ENCODE measurements at places on chromosomes 2 and 18.

DNA sequence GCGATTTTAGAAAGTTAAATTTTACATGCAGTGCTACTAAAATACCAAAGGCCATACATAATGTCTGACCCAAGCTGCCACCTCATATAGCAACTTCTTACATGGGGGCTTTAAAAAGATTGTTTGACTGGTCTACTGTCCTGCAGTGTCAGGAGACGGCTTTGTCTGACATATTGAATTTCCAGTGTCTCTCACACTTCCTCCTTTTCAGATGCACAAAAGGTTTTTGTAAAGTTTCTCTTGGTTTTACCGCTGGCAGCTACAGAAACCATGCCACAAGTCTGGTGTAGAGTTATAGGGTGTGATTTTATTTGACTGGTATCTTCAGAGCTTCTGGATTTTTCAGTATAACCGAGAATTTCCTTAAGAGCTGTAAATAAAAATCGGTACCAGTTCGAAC is 1.1 kb upstream of the ASAP2 start:
- no peak for DNase-seq

GRCh38 chr2:118667964-118668363 is 179.5 kb downstream of the EN1 start:
- DNase-seq = no peak

GRCh38 chr2:88827821-88828220 is 136.3 kb downstream of the RPIA start:
- DNase-seq = no peak

DNA sequence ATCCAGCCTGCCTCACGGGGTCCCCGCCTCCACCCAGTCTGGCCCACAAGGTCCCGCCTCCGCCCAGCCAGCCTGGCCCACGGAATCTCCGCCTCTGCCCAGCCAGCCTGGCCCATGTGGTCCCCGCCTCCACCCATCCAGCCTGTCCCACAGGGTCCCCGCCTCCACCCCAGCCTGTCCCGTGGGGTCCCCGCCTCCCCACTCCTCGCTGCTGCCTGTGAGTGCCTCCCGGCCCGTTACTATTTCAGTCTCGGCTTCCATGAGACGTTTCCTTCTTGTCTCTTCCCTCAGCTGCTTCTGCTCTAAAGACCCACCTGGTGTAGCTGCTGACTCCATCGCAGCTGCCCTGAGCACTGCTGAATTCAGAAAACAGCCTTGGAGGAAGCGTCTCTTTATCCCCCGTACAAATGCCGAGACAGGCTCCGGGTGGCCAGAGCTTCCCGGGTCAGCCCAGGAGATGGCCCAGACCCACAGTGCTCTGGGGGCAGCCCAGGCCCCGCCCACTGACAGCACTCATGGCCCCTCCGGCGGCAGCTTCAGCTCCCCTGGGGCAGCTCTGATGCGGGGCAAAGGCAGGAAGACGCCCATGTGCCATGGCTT is 69.8 kb downstream of the NFATC1 start:
- no peak for DNase-seq

DNA sequence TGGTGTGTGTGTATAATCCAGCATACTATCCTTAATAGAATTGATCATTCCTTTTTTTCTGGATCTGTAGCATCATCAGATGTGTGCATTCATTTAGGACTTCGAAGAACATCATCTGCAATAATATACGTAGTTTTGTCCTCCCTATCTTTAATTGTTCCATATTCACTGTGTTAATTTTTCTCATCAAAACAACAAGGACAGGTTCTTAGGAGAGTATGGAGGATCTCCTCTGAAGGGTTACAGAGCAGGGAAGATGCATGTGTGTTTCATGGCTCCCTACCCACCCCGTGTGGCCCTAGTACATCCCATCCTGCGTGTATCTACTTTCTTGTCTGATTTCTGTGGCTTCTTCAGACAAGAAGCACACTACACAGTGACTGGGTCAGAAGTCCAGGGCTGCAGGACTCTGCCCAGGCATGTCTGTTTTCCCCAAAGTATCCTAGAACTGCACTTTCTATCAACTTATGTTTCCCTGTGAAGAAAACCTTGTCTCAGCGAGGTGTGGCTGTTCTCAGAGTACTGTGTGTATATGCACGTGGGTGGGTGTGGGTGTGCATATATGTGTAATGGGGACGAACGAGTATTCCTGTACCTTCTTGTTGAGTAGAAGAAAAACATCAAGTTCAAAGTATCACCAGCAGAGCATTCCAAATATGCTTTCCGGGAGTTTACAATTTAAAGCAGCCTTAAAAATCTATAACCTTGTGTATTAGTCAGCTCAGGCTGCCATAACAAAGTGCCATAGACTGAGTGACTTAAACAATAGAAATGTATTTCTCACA is 220.4 kb upstream of the FOSL2 start:
- no peak for DNase-seq

DNA sequence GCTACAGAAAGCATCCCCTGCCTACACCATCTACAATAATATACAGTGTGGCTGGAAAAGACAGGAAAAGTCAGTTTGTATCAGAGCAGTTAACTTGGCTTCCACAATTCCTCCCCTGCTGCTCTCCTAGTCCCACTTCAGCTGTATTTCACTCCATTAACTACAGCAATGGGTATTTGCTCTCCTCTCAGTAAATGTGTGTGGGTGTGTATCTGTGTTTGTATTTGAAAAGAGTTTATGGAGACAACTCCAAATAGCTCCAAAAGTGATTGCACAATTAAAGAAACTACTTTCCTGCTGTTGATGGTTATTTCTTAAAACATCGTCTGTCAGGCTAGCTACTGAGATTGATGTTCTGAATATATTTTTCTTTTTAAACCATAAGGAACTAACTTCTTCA is 333.7 kb upstream of the FIGN start:
- no peak for DNase-seq

DNA sequence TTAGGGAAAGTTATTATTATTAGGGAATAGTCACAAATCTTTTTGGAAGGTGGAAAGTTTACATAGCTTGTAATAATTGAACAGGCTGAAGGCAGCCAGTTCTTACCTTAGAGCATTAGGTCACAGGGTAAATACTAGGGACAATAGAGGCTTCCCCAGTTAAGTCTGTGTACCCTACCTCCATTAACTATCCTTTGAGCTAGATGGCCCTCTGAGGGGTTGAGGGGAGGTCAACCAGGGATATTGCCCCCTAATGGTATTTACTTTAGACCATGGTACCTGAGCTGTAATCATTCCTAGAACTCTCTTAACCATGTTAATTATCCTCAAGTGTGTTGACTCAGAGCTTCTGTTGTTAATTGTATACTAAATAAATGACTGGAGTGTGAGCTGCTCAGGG is 120.5 kb upstream of the SCN7A start:
- no peak for DNase-seq

GRCh38 chr2:145305889-145306288 is 786.0 kb upstream of the ZEB2 start:
- DNase-seq = no peak

DNA sequence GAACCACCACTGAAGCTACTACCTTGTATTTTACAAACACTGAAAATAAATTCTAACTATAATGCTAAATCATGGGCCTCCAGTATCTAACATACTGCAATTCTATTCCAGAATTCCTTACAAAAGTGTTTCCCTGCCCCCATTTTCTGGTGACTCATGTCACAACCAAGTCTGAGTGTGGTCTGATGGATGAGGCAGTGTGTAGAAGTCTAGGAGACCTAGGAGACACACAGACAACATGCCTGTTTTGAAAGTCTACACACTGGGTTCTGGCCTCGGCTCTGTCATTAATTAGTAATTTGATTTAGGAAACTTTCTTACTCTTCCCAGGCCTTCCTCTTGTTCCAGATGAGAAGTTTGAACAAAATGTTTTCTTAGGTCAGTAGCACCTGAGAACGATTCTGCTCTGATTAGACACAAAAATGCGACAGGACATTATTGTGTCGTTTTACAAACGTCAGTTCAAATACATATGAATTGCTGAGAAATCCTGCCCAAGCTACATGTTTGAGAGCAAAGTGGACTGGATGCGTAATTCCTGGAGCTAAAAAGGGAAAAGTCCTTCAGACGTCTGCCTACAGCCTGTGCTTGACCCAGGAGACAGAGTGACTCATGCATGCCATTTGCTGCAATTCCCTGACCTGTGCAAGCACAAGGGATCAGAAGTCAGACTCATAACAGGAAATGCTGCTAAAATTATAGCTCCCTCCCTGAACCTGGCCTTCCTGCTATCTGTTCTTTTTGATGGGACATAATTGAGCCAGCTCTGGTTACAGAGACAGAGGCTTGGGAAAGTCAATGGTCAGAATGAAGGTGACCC is 494.4 kb downstream of the SOX11 start:
- DNase-seq = no peak

GRCh38 chr2:174692256-174692919 is 71.9 kb downstream of the CHRNA1 start:
- no peak for DNase-seq

- DNase-seq = no peak
Observed at GRCh38 chr18:50009773-50010335, 185.1 kb downstream of the MYO5B start.

DNA sequence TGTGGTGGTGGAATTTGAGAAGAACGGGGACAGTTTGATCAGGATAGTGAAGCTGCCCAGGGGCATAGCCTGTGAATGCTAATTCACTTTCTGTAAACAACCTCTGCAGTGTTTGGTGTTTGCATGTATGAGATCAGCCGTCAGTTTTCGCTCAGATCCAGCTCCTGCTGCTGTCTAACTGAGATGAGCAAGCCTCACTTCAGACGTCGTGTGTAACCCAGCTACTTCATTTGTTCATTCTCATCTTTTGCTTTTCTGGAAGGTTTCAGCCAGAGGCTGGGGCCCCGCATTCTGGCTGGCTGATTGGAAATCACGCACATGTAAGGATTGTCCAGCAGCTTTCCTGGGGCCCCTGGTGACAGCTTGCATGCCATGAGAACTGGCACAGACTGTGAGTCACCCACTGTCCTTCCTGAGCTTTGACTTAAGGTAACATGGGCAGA is 48.9 kb downstream of the LDLRAD4 start:
- no peak for DNase-seq

DNA sequence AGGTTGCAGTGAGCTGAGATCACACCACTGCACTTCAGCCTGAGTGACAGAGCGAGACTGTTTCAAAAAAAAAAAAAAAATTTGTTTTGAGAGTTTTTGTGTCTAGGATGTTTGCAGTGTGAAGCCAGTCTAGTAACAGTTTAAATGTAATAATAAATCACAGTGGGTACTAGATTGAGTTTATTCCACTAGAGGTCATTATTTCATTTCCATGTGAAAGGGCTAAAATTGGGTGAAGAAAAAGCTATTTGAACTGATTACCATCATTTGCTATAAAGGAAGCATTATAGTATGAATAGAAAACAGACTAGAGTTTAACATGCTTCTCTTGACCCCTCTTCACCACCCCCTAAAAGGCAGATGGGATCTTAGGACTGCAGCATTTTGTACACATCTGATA is 20.3 kb downstream of the SNRPD1 start:
- no peak for DNase-seq

DNA sequence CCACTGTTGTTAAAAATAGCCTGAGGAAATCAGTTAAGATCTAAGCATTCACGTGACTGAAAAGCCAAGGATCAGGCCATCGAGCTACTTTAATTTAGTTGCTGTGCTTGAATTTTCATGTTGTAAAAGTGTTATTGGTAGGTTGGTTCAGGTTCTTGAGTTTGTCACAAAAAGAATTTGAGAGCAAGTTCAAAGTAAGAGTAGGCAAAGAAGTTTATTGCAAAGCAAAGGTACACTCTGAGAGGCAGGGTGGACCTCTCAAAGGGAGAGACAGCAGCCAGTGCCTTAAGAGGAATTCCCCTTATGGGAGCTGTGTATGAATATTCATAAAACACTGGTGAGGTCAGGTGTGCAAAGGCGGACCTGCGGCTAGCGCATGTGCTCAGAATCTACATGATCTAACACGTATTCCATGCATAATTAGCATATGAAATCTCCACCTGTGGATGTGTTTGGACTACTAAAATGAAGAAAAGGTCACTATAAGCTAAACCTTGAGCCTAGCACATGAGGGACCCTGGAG is 236.5 kb downstream of the NDUFA10 start:
- DNase-seq = no peak

DNA sequence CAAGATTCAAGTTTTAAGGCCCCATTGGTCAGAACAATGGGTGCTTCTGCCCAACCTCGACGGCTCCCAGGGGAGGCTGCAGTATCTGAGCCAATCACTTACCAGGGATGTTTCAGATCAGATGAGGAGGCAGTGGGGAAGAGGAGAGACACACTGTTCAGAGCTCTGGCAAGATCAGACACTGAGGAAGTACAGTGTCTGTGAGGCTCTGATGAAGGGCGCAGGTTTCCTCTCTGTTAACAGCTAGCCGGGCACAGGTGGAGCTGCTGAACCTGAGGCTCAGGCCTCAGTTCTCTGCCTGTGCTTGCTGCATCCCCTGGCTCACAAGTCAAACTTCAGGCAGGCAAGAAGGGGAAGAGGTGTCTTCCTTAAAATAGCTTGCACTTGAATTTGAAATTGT is 69.7 kb downstream of the TPO start:
- no peak for DNase-seq

DNA sequence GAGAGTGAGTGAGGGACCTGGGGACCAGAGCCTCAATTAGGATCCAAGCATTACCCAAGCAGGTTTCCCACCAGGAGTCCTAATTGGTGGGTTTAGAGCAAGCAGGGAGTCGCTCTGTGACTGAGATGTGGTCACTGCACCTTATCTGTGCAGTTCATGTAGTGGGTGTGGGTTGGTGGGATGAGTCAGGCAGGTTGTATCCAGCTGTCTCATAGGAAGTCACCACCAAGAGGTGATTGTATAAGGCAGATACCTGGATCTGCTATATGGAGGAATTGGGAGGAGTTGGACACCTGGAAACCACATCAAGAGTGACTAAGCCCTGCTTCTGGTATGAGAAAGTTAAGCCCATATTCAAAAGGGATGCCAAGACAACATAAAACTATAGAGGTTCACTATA is 106.8 kb downstream of the ARHGAP28 start:
- DNase-seq = no peak

DNA sequence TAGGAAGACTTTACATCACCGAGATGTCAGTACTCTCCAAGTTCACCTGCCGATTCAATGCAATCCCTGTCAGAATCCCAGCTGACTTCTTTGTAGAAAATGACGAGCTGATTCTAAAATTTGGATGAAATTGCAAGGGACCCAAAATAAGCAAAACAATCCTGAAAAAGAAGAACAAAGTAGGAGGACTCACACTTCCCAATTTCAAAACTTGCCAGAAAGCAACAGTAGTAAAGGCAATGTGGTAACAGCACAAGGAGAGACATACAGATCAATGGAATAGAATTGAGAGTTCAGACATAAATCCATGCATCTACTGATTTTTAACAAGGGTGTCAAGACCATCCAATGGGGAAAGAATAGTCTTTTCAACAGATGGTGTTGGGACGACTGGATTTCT is 52.2 kb downstream of the SMAD7 start:
- no peak for DNase-seq

DNA sequence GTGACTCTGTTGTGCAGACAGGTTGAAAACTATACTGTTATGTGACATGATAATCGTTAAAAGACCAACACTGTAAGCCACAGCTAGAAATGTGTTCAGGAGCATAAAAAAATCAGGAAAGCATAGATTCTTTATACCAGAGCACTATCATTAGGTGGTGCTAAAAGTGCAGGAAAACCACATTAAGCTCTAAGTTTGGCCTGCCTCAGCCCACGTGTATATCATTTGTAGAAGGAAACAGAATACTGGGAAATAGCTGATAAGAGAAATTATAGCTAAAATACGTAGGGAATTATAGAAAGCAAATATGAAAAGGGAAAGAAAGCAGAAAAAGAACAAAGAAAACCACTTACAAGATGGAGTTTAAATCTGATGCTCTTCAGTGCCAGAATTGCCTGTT is 26.5 kb upstream of the C2orf74 start:
- no peak for DNase-seq

GRCh38 chr18:50072146-50072545 is 122.8 kb downstream of the MYO5B start:
- no peak for DNase-seq

- no peak for DNase-seq
Observed at GRCh38 chr2:32721376-32721775, 93.5 kb downstream of the TTC27 start.

All from stimulated activated CD8-positive, alpha-beta memory T cell treated with anti-CD3 and anti-CD28 coated beads, Interleukin-15, amount 100 ng/mL, for 24 hours (primary cell).